ENCODE measurements at places on chromosomes 3 and 15.

- DNase-seq: no peak
These were observed 199.2 kb downstream of the BCHE start for GRCh38 chr3:165638034-165638433.

DNA sequence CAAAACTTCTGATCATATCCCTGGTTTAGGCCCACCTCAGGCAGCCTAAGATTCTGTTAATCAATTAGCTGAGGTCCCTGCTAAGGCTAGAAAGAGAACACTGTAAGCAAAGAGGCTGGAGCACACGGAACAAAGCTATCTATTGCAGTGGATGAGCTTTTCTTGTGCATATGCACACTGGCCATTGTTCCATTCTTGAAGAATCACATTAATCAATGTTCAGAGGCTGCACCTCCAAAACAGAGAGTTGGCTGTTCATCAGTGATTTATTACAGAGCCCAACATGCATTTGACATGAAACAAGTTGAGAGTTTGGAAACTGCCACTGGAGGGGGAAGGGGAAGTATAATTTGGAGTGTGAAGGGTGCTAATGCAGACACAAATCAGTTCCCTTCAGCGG is 873.0 kb downstream of the ROBO1 start:
- DNase-seq: no peak

DNA sequence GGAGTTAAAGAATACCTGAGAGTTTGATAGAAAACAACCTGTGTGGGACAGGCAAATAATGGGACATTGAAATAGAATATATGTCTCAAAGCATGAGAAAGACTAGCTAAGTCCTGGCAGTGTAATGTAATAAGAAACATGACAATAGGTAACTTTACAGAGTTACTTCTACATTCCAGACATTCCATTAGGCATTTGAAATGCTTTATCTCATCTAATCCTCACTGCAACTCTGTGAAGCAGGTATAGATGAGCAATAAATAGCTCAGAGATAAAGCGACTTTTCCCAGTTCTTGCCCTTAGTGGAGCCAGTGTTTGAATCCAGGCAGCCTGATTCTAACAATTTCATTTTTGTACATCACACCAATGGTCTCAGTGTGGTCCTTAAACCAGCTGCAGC is 76.8 kb downstream of the CPNE4 start:
- no peak for DNase-seq

GRCh38 chr15:80087104-80087503 is 27.6 kb downstream of the ZFAND6 start:
- no peak for DNase-seq

DNA sequence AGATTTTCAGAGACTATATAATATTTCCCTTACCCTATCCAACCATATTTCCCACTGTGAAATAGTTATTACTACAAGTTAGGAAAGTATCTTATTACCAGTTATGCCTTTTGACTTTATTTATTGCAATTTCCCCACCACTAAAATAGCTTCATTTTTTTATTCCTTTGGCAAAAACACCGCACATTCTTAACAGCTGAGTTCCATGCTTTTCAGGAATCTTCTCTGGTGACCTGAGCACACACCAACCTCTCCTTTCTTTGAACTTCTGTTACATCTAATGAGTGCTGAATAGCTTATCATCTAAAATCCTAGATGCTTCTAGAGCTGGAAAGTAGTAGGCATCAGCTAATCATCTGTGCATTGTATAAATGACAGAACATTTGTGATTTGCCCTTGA is 99.1 kb downstream of the UBE2E2 start:
- DNase-seq: no peak

DNA sequence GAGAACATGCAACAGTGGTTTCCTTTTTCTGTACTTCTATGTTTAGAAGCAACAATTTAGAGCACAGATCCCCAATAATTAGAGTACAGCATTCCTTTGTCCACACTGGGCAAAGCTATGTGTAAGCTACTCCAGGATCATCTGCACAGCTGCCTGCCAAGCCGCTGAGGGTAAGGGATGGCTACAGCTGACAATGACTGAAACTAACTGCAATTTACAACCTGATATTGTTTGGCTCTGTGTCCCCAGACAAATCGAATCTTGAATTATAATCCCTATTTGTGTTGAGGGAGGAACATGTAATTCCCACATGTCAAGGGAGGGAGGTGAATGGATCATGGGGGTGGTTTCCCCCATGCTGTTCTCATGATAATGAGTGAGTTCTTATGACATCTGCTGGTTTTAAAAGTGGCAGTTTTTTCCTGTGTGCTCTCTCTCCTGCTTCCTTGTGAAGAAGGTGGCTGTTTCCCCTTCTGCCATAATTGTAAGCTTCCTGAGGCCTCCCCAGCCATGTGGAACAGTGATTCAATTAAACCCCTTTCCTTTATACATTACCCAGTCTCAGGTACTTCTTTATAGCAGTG is 54.8 kb upstream of the TNFSF10 start:
- DNase-seq: no peak

Measured in stimulated activated CD4-positive, alpha-beta T cell treated with anti-CD3 and anti-CD28 coated beads, Interleukin-1b, Interleukin-23, amount 100 ng/mL, for 24 hours (primary cell).